ENCODE measurements at places on chromosomes 1 and 21.

DNA sequence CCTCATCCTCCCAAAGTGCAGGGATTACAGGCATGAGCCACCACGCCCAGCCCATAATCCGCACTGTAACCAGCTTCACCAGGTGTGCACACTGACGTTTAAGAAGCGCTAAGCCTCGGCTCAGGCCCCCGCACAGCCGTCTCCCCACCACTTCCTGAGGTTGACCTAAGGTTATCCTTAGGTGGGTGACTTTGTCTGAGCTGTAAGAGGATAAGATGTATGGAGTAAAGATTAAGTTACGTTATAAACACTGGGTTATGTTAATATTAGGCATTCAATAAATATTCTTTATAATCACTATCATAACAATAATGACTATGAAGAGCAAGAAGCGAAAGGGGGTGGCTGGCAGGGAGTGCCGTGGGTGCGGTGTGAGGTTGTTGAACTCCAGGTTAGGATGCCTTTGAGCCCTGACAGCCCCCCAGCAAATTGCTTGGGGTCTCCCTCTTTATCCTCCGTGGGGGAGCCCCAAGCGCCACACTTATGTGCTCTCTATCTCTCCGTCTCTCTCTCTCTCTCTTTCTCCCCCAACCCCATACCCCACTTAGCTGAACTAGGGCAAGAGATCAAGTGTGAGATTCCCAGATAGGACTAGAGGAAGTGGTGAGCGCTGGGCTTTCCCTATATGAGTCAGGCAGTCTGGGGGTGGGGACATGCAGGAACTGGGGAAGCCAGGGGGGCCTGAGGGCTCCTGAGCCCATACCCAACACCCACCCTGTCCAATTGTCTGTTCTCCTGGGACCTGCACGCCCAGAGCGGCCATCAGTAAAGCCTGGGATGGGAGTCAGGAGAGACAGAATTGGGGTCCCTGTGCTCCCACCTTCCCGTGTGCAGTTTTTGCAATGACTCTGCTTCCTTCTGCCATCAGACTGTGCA is 7.6 kb downstream of the EFHD2 start:
- no peak for DNase-seq

- DNase-seq: no peak
These were observed 2604.8 kb upstream of the TPTE start for GRCh38 chr21:7916329-7917303.

DNA sequence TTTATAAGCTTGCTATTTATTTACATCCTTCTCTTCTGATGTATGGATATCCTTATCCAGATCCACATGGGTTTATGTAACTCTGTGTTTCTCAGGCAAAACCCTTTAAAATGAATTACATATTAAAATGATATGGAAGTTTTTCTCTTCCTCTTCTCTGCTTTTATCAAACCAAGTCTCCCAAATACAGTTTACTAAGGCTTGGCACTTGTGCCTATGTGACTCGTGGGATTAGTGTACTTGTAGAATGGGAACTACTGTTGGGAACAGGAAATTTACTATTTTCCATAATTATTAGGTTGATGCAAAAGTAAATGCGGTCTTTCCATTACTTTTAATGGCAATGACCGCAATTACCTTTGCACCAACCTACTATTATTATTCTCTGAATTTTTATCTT is 14.8 kb downstream of the SIM2 start:
- DNase-seq: no peak

- DNase-seq: peak; percentile 87
These were observed 34.3 kb upstream of the ECE1 start for GRCh38 chr1:21324368-21325141.

GRCh38 chr1:32791881-32792280 is 25.3 kb downstream of the YARS1 start:
- no peak for DNase-seq

GRCh38 chr1:3922851-3923250 is 22.8 kb upstream of the C1orf174 start:
- peak; percentile 20 for DNase-seq

GRCh38 chr1:185670187-185670627 is 64.0 kb upstream of the HMCN1 start:
- DNase-seq: no peak

DNA sequence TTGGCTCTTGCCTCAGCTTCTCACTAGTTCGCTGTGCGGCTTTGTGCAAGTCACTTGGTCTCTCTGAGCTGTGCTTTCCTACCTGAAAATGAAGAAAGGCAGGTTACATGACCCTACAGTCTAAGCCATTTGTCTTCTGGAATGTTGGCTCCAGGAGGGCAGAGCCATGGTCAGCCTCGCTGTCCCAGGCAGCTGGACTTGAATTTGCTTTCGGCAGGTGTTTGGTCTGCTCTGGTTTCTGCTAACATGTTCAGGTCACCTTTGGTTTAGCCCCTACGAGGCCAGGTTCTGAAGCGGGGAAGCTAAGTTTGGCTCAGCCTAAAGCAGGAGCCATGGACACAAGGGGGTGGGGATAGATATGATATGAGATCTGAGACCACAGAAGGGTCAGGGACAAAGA is 19.1 kb downstream of the LRRC38 start:
- no peak for DNase-seq

GRCh38 chr21:38660333-38661196 is 145.2 kb upstream of the ETS2 start:
- DNase-seq: peak; percentile 45

- DNase-seq: no peak
These were observed 11.5 kb downstream of the MCOLN2 start for GRCh38 chr1:84985365-84985764.

GRCh38 chr1:183323849-183324683 is 94.1 kb downstream of the NMNAT2 start:
- no peak for DNase-seq

DNA sequence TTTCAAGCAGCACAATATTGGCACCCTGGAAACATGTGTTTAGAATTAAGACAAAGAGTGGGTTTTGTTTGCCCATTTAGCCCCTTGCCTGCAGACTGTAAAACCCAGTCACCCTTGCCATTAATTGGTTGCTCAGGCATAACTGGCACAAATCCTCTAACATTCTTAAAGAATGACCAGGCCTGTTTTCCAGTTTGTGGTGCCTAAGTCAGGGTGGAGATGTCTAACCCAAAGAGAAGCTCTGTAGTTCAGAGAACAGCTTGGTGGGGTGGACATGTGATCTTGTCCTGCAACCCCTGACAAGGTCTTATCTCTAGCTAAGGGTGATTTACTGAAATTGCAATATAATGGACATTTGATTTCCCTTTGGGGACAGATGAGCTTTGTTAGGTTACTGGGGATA is 8.8 kb upstream of the ANGPTL7 start:
- no peak for DNase-seq

DNA sequence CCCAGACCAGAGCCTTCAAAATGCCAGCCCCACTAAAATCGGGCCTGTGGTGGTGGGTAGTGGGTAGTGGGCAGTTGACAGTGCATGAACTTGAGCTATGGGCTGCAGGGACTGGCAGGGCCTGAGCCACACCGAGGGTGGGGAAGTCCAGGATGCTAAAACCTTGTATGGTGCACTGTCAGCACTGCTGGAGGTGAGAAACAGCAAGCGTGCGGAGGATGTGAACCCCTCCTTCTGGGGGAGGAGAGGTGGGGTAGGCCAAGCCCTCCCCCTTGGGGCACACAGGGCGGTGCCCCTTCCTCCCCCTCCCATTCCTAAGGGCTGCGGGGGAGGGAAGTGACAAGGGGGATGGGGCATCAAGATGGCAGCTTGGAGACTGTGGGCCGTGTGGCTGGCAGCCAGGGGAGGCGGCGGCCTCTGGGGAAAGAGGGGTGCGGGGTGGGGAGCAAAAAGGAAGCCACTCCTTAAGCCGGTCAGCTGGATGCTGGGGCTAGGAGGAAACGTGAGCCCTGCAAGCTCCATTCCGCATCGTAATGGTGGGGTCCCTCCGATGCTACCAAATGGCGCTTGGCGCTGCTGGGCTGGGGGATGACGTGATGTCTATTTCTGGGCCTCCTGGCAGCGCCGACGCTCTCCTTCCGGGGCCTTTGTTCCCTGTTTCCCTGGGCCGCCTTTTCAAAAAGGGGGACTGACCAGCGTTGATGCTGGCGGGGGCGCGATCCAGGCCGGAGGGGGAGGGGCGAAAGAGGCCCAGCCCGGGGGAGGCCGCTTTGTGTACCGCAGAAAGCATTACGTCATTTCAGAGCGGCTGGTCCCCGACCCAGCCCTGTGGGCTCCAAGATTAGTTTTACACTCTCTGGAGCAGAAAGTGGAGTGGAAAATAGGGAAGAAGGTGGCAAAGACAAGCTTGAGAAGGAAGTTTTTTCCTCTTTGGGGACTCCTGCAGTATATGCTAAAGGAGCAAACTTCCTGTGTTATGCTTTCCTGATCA is 809 bp downstream of the SYT11 start:
- DNase-seq: peak; percentile 90

DNA sequence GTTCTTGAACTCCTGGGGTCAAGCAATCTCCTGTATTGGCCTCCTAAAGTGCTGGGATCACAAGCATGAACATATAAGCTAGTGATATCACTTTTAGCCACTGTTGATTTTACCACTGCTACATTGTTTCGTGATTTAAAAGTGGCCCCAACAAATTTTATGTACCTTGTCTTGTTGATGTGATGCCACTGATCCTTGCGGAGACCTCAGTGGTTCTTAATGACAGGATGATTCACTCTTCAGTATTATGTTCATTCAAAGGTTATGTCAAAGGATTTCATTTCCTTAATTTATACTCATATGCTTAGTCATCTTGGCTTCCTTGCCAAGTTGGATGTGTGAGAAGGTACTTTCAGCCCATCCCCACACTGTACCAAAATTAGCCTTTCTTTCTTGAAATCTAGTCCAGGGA is 12.1 kb downstream of the PRKACB start:
- no peak for DNase-seq

- DNase-seq: no peak
These were observed 19.5 kb upstream of the ETV3 start for GRCh38 chr1:157157501-157158190.

GRCh38 chr1:41391834-41392527 is 30.7 kb downstream of the FOXO6 start:
- DNase-seq: no peak

DNA sequence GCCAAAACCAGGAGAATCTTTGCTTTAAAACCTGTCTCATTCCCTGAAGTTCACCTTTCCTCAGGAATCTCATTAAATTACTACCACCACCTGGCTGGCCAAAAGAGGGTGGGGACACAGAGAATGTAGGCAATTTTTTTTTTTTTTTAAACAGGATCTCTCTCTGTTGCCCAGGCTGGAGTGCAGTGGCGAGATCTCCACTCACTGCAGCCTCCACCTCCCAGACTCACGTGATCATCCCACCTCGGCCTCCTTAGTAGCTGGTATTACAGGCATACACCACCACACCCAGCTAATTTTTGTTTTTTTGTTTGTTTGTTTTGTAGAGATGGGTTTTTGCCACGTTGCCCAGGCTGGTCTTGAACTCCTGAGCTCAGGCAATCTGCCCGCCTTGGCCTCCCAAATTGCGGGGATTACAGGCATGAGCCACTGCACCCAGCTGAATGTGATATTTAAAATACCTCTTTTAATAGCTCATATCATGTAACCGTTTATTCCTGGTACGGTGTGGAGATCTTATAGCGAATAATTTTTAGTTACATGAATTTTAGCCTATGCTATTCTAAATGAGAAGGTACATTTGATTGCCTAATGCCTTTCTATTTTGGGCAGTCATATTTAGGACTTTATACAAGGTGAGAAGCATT is 84.5 kb downstream of the POU2F1 start:
- no peak for DNase-seq

Measured in Right ventricle myocardium superior (tissue), 1 donor.